AG08395 (cell line): ENCODE measurements at places on chromosomes 13 and 19.

DNA sequence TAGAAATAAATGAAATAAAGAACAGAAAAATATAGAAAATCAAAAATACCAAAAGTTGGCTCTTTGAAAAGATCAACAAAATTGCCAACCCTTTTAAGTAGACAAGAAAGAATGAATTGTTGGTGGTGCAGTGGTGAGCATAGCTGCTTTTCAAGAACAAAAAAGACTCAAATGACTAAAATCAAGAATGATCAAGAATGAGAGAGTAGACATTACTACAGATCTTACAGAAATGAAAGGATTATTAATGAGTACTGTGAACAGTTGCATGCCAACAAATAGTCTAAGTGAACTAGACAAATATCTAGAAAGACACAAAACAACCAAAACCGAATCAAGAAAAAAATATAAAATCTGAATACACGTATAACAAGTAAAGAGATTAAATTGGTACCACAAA lies 53.9 kb downstream of the FNDC3A start:
- DNase-seq: no peak

GRCh38 chr19:53958823-53959757 lies 3.6 kb upstream of the CACNG8 start:
- DNase-seq: no peak

- DNase-seq: no peak
These were observed 4.2 kb downstream of the RPS28 start for GRCh38 chr19:8325454-8325853.

DNA sequence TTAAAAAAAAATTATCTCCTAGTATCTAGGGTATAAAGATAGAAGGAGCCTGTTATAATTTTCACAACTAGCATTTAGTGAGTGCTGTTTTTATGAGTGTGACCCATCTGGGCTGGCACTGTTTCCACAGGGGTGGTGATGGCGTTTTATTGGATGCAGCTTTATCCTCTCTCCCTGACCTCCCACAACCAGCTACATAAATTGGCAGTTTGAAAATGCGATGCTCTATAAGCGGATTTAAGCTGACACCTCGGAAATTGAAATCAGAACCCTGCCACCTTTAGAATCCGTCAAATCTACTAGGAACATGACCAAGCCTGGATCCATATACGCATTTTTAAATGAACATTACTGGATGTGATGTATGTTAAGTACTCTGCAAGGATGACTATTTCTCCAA lies 44.9 kb downstream of the MYO16 start:
- DNase-seq: no peak

DNA sequence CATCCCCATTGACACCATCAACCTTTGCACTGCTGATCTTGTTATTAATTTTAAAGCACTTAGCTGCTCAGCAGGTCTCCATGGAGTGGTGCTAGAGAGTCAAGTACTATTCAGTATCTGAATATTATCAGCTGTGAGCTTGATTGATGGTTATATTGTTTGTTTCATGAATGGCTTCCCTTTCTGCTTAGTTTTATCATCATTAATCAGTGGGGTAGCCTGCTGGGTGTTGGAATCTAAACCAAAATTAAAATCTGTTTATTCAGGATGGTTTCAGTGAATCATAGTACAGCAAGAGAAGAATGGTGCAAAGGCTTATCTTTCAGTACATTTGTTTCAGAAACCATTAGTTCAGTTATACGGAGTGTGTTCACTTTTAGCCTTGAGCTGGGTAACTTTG lies 42.5 kb upstream of the SCEL start:
- DNase-seq: no peak
